ENCODE measurements at places on chromosomes 6 and 20.

GRCh38 chr20:47785854-47786764, 828 bp upstream of the SULF2 start:
- peak; percentile 43 for DNase-seq

GRCh38 chr6:141303907-141304306, 828.8 kb upstream of the GJE1 start:
- no peak for DNase-seq

DNA sequence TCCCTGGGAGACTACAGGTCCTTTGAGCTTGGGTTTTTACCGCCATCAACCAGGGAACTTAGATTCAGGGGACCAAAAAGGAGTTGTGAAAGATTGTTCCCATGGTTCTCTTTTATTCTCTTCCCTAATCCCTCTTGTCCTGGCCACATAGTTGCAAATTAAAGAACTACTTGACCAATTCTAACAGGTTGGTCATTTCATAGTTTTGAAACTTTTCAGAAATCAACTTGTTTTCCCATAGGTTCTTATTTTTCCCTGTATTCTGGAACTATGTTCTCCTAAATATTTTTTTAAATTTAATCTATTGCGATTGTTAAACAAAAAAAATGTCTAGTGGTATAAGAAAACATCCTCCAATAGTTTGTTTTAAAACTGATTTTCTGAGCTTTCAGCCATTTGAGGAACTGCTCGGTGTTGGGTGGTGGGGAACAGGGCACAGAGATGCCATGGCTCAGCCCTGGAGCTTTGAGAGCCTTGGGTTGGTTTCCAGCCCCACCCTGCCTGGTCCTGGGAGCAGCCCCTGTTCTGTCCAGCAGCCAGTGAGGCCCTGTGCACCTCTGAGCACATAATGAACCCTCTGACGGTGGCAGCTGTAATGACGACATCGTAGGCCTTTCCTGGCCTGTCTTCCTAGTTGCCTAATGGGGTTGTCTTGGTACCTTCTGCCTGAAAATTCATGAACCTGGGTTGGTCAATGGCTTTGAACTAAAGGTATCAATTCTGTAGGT, 53.5 kb downstream of the TBC1D7 start:
- DNase-seq, result no peak

DNA sequence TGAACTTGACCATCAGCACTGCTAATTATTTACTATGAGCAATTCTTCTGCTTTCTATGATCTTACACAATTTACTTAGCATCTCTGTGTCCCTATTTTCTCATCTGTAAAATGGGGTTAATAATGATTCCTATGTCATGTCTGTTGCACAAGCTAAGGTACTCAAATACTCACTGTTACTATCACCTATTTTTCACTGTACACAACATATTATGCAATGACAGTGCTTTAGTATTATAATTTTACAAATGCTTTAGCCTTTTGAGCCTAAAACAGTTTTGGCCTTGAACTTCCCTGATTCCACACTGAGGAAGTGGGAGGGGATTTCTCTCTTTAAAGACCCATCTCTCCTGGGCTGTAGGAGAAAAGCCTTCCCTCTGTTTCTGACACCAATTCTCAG, 36.9 kb upstream of the THEMIS start:
- DNase-seq, result no peak

GRCh38 chr20:6605055-6605935, 162.2 kb upstream of the BMP2 start:
- DNase-seq, result no peak

- DNase-seq, result no peak
These were observed 38.7 kb downstream of the SPDEF start for GRCh38 chr6:34517461-34517881.

Measured in activated CD4-positive, alpha-beta memory T cell treated with anti-CD3 and anti-CD28 coated beads for 36 hours (primary cell).